ENCODE measurements at places on chromosomes 3 and 15.

DNA sequence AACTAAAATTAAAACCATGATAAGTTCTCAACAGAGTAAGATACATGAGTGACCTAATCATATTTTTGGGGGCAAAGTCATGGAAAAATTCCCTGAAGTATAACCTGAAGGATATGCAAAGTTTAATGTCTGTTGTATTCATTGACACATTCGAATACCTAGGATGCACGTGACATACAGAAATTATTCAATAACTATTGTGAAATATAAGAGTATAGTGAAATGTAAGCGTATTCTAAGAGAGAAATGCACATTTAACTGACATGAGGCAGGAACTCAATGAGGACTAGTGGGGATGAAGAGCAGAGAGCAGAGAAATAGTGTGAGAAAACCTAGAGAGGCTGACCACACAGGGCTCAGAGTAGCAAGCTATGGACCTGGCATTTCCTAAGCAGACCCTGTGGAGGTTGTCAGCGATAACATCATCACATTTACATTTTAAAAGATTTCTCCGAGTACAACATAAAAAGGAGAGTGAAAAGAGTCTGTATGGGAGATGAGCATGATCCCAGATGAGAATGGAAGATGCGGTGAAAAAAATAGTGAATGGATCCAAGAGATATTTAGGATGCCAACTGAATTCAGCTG lies 588.8 kb downstream of the MAGI1 start:
- no peak for DNase-seq

GRCh38 chr3:172625404-172625803 lies 85.5 kb downstream of the NCEH1 start:
- peak; percentile 40 for DNase-seq

GRCh38 chr3:124587053-124587408 lies 143.2 kb upstream of the UMPS start:
- peak; percentile 28 for DNase-seq

DNA sequence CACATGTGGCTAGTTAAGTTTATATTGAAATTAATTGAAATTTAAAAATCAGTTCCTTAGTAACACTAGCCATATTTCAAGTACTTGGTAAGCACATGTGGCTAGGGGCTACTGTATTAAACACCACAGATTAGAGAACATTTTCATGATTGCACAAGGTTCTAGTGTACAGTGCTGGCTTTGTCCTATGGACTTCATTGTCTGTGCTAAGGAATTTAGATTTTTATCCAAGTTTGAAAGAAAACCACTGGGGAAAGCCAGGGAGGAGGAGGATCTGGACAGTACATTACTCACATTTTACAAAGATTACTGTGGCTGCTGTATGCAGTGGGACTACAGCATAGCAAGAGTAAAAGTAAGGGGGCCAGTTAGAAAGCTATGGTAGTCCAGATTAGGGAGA lies 13.9 kb downstream of the STAC start:
- peak; percentile 44 for DNase-seq

- DNase-seq: no peak
Measured at GRCh38 chr3:112672716-112673541, 32.0 kb upstream of the CCDC80 start.

DNA sequence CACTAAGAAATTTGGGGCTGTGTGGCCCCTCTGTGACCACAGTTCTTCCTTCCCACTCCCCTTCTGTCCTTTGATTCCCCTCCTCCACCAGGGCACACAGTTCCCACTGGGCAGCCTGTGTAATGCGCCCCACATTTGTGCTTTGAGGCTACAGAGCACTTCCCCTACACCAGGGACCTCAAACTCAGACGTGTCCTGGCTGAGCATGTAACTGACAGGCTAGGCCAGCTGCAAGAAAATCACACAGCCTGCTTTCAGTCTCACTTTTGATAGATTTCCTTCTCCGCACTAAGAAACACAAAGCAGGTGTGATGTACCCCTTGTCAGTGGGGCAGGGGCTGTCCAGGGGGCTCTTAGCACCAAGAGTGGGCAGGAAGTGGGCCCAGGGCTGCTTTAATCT lies 29.6 kb downstream of the PRKCD start:
- no peak for DNase-seq

DNA sequence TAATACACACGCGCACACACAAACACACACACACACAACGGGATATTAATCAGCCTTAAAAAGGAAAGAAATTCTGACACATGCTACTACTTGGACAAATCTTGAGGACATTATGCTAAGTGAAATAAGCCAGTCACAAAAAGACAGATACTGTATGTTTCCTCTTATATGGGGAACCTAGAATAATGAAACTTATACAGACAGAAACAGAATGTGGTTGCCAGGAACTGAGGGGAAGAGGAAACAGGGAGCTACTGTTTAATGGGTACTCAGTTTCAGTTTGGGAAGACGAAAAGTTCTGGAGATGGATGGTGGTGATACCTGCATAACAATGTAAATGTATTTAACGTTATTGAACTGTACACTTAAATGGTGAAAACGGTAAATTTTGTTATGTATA lies 20.2 kb downstream of the ICE2 start:
- DNase-seq: no peak

DNA sequence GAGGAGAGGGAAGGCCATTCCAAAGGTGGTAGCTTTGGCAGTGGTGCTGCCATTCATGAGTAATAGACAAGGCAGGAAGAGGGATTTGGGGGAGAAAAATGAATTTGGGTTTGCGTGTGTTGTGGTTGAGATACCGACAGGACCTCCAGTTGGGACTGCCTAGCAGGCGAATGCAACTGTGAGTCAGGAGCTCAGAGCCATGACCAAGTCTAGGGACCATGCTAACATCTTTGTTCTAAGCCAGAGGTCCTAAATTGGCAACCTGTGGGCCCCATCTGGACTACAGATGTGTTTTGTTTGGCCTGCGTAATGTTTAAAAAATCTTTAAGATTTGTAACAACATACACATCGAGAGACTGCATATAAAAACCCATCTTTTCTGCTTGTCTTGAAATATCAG lies 61.6 kb downstream of the SAMMSON start:
- peak; percentile 65 for DNase-seq

- DNase-seq: no peak
Measured at GRCh38 chr15:97761110-97761509, 199.4 kb upstream of the ARRDC4 start.

- no peak for DNase-seq
Measured at GRCh38 chr3:195815169-195815771, 3.5 kb upstream of the MUC4 start.

DNA sequence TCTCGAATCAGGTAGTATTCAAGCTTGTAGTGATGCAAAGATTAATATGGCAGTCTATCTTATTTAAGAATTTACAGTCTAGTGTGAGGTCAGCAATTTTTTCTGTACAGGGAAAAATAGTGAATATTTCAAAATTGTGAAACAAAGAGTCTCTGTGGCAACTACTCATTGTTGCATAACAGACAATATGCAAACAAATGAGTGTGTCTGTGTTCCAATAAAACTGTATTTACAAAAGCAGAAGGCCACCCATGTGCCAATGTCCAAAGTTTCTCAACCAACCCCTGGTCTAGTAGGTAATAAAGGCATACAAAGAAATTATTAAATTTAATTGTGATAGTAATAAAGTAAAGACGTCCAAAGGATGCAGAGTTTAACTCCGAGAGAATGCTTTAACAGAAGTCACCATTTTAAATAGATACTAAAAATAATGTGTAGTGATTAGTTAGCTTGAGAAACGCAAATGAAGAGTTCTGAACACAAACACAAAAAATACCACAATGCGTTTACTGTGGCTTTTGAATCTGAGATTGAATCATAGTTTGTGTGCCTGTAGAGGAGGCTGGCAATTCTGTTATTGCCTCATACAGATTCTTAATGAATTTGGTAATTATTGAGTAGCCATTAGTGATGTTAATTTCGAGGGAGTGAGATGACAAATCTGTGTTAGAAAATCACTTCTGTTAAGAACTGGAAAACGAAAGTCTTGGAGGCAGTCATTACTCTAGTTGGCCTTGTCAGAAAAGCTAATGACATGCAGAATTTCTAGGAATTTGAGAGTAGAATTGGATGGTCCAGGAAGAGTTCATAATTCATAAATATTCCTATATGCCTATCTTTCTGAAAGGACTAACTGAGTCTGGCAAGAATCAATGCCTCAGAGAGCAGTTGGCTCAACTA lies 48.7 kb downstream of the CADM2 start:
- no peak for DNase-seq

DNA sequence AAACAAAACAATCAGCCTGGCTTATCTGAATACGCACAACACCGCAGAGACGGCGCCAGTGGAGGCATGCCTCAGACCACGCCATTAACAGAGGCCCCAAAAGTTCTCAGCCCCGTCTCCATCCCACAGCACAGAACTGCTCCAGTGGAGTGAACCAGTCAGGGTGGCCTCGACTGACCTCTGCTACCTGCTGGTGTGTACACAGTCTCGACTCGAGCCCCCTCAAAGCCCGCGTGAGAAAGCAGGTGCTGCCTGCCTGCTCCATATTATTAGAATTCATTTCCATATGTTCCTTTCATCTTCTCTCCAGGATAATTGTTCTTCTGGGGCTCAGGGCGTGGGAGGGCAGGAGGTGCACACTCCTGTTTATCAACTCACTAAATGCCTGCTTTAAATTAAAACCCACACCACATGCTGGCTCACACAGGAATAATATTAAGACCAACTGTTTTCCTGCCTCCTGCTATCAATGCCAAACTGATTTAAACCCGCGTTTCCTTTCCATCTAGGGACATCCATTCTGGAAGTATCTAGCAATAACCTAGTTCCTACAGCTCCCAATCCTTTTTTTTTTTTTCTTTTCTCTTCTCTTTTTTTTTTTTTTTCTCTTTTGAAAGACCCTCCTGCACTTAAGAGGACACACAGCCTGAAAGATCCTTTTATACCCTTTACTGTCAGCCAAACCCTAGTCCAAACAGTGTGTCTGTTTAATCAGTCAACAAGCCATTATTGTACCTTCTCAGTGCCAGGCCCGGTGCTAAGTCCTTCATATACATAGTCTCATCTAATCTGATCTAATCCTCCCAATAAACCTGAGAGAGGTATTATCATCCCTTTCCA lies 101.2 kb downstream of the TLE3 start:
- DNase-seq: no peak

DNA sequence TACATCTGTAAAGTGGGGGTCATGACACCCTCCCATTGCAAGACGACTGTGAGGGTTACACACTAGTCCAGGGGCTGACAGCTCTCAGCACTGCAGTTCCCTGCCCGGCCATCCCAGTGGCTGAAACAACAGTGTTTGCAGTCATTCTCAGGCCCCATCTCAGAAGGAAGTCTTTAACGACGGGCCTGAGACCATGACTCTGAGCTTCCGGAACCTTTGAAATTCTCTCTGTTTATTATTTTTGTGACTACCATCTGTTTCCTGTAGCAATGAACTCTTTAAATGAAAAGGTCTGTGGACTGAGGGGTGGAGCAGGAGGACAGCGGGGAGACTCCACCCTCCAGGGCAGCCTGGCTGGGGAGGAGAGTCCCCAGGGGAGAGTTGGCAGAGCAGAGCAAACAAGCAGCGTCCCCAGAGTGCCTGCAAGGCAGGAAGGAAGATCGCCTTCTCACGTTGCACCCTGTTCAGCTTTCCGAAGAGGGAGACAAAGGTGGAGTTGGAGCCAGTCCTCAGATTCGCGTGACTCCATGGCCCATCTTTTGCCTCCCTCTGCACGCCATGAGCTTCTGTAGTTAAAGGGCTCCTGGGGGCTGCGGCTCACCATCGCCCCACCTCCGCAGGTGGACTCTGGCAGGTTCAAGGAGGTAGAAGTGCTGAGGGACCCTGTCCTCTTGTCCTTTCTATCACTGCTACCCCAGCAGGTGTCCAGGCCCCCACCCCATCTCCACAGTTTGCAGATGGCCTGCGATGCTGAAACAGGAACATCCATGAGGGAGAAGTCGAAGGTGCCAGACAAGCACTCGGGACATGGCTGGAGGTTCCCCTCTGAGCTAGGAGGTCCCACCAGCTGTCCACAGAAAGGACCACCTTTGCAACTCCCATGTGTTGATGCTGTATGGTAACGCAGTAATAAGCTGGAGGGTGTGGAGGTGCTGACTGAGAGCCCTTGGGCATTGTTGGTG lies 525.8 kb upstream of the PROK2 start:
- DNase-seq: peak; percentile 60

GRCh38 chr15:75061272-75061671 lies 37.9 kb downstream of the PPCDC start:
- DNase-seq: no peak

DNA sequence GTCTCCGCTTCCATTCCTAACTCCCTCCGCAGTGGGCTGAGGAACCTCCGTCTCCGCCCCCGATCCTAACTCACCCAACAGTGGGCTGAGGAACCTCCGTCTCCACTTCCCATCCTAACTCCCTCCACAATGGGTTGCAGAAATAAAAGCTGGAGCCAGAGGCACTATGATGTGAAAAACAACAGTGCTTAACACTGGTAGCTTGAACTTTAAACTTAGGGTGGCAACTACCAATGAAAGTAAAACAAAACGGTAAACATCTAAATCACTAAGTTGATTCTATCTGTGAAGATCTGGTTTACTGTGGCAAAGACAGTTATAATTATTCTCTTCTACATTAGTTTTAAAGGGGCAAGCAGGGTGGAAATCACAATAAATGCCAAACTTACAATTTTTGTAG lies 25.9 kb upstream of the GP5 start:
- DNase-seq: no peak

DNA sequence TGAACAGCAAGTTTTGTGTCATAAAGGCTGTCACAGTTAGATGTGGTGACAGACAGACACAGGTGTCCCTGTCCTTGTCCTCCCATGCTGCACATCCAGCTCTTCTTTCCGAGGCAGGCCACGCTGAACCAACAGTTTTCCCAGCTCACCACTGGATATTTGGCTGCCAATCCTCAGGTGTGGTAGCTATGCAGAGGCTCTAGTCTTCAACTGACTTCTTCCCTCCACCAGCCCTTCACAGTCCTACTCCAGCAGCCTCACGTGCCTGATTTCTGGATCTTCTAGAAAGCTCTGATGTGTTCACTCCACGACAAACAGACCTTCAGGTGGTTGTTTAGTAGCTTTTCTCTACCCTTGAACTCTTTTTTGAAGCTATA lies 145.5 kb downstream of the UACA start:
- DNase-seq: no peak

DNA sequence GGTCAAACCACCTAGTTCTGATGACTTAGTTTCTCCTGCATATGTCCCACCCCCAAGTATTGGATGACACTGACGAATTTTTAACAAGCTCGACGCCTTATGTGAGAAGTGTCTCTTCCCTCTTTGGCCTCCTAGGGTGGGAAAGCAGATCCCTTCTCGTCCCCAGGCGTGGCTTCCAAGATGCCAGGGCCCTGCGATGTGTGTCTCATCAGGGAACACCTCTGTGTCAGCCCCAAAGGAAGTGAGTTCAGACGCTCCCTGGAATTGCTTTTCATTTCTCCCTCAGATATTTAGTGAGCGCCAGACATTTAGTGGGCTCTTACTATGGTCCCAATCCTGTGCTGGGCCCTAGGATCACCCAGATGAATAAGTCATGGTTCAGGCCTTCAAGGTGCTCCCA lies 212.7 kb upstream of the NR2E3 start:
- DNase-seq: no peak

Data from fibroblast of skin of right quadriceps (primary cell).